ENCODE measurements at places on chromosomes 4 and X.

GRCh38 chrX:13791559-13791958 is 25.3 kb downstream of the GPM6B start:
- no peak for DNase-seq

DNA sequence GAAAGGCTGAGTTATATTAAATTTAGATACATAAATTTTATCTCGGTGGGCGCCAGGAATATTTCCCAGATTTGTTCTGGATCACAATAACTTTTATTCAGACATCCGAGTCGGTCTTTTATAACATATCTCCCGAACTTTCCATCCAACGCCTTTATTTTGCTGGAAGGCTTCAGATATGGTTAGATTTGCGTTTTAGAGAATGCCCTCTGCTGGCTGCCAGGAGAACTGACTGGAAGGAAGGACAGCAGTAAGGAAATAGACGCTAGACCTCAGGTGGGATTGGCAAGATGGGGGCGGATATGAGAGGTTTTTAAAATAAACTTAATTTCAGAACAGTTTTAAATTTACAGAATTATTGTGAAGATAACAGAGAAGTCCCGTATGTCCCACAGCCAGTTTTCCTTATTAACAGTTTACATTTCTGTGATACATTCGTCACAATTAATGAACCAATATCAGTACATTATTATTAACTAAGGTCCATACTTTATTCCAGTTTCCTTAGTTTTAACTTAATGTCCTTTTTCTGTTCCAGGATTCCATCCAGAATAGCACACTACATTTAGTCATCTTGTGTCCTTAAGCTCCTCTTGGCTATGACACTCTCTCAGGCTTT is 4.6 kb upstream of the KANTR start:
- no peak for DNase-seq

DNA sequence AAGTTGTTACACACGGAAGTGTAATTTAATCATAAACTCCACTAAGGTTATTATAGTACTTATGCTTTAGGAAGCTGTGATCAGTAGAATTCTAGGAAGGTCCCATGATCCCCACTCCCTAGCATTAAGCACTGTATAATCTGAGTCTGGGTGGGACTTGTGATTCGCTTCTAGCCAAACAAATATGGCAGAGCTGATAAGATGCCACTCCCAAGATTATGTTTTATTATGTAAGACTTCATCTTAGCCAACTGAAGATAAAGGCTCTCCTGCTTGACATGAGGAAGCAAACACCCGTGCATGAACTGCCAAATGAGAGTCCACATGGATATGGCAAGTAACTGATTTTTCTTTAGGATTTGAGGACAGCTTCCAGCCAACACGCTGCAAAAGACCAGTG is 186.4 kb upstream of the NDST3 start:
- DNase-seq, result no peak

GRCh38 chr4:89070041-89070440 is 13.1 kb upstream of the FAM13A start:
- DNase-seq, result no peak

- DNase-seq, result no peak
These were observed 70.6 kb downstream of the ARFIP1 start for GRCh38 chr4:152850377-152850776.

- DNase-seq, result no peak
These were observed 868 bp downstream of the PLS3 start for GRCh38 chrX:115561605-115562479.

DNA sequence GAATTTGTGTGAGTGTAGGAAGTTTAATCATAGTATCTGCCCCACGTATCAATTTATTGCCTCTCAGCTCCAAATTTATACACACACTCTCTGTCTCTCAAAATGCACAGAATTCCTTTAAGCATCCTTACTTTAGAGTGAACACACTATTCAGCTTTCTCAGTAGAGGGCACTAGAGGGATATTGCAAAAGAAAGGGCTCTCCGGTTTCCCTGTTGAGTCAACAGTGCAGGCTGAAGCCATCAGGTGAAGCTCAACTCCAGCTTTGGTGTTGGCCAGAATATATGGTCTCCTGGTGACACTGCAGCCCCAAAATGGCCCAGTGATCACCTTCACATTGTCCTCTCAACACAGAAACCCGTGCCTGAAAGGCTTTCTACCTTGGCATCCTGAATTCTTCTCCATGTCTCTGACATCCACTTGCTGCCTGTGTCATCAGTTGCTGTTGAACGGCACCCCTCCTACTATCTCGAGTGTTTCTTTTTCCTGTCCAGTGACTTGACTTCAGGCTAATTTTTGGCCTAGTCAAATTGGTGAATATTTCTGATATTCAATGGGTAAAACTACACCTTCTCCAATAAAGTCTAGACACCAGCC is 670.5 kb downstream of the GABRG1 start:
- DNase-seq, result no peak

- no peak for DNase-seq
These were observed 164.0 kb downstream of the PRKX start for GRCh38 chrX:3549411-3549911.

DNA sequence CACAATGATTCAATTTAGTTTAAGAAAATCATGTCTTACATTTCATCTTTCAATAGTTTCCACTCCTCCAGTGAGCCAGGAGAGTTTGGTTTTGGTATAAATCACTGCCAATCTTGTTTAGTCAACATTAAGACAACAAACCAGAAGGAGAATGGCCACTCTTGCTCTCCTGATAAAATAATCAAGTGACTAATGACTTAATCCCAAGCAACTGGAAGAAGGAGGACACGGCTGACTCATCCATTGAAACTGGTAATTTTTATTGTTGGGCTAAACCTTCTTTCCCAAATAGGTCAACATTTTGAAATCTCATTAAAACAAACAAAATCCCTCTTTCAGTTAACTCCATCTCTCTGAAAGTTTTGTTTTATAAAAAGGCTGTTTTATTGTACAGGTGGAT is 230.2 kb downstream of the CLCN4 start:
- no peak for DNase-seq

DNA sequence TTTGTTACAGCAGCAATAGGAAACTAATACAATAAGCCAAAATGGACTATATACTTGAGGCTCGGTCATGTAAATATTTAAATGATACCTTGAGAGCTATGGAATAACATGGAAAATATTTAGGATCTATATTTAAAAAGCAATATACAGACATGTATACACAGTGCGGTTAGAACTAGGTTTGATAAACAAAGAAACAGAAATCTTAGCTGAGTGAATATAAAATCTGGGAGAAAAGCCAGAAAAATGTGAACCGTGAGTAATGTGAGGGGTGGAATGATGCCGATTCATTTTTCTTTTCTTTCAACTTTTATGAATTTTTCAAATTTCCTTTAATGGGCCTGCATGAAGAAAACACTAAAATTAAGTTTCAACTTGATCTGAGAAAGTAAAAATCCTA is 104.1 kb downstream of the ATXN3L start:
- DNase-seq, result no peak

DNA sequence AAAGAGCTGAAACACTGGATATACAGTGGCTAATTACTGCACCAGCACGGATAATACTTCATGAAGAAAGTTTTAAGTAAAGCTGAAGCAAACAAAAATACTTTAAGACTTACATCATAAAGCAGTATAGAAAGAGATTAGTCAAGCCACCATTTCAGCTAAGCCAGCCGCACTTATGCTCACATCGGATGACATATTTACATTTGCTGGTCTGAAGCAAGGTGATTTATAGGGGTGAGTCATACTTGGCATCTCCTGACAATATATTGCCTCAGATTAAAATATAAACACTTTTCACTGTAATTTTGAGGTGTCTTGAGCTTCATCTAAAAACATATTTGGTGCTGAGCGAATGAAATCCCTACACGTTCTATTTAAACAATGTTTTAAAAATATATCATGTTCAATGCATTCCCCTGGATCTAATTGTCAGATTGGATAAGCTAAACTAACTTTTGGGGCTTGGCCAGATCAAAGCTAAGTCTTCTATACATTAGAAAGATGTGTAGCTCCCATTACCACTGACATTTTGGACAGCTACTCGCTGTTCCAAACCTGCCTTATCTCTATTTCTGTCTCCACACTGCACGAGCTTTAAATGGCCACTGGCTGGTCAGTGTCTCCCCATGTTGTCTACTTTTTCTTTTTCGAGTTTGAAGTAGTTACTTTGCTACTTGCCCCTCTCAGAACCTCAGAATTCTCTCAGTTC is 103.2 kb downstream of the VCX2 start:
- no peak for DNase-seq

DNA sequence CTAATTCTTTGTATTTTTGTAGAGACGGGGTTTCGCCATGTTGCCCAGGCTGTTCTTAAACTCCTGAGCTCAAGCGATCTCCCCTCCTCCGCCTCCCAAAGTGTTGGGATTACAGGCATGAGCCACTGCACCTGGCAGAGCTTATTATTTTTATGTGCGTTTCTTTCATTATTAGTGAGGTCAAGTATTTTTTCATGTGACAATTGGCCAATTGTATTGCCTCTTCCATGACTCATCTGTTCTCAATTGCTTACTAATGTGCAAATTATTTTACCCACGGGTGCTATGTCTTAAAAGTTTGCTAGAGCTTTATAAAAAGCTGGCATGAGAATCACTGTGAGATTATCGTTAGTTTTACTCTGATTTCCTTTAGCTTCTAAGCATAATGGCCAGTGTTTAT is 13.0 kb upstream of the ARX start:
- DNase-seq, result no peak
